ENCODE measurements at places on chromosomes 6 and 20.

DNA sequence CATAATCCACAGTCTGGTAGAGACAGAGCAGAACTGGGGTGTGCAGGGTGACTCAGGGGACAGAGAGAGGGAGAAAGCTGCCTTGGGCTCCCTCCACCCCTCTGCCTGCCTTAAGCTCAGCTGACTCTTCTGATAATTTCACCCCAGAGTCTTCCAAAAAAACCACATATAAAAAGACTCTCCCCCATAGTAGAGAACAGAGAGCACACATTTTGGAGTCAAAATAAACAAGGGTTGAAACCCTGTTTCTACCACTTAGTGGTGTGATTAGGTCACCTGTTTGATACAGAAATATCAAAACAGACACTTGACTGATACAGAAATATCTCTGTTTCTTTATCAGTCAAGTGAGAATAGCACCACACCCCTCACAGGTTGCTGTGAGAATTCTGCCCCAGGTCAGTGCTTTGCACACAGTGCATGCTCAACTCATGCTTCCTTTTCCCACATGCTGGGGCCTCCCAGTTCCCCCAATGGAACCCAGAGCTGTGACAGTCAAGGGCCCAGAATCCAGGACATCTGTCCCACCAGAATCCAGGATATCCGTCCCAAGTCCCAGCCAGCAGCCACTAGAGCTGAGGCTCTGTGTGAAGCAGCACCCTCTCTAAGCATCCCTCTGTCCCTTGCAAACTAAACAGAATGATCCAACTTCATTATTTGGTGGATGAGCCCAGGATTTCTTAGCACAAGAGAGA, 1.2 kb downstream of the TREML2 start:
- DNase-seq: no peak

- DNase-seq: no peak
Observed at GRCh38 chr6:111865049-111865585, 8.1 kb downstream of the FYN start.

- DNase-seq: no peak
Observed at GRCh38 chr20:58127701-58128111, 100.7 kb downstream of the ANKRD60 start.

DNA sequence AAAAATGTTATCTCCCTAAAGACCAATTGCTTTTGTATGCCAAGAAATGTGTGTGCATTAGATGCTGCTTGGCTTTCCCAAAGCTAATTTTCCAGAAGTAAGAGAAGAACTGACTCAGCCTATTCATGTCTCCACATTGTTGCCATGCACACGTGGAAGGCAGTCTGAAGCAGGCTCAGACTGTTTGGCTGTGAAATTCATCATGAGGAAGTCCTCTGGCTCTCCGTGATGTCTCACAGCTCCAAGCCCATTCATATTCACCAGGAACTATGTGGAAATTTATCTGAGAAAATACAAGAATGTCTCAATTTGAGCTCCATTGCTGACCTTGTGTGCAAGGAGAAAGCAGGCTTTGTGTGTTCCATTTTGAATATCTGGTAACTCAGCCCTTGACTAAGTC, 1022.2 kb upstream of the GJE1 start:
- no peak for DNase-seq

DNA sequence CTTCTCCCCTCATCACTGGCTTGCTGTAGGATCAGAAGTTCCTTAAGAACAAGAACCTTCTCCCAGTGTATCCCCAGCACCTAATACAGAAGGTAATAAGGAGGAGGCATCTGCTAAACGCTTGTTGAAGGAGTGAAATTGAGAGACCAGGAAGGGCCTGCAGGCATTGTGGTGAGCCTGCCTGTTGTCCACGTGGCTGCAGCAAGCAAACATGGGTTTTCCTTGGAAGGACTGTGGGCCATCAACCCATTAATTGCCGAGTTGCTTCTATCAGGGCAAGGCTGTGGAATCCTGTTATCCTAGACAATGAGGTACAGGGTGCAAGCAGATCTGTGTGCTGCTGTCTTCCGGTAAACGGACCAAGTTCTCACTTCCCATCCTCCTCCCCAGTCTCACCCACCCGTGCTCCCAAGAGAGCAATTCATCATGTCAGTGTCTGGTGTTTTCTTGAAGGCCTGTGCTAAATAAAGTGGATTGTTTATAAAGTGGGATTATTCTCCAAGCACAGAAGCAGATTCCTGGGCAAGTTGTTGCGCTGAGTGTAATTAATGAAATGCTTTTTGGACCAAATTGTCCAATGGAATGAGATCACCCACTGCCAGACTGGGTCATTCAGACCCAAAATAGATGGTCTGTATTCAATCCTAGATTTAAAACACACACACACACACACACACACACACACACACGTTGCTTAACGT, 164.6 kb upstream of the CDYL start:
- no peak for DNase-seq

DNA sequence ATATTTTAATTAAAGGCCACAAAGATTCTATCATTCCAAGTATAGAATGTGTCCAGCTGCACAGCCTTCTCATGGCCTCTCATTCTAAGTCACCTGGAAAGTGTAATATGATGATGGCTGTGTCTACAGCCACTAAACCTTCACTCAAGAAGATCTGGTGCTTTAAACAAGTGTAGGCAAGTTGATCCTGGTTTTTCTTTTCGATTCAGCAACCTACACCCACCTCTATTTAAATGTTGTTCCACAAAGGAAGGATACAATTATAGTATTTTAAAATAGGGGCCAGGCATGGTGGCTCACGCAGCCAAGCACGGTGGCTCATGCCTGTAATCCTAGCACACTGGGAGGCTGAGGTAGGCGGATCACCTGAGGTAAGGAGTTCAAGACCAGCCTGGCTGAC, 25.5 kb upstream of the DST start:
- DNase-seq: no peak

DNA sequence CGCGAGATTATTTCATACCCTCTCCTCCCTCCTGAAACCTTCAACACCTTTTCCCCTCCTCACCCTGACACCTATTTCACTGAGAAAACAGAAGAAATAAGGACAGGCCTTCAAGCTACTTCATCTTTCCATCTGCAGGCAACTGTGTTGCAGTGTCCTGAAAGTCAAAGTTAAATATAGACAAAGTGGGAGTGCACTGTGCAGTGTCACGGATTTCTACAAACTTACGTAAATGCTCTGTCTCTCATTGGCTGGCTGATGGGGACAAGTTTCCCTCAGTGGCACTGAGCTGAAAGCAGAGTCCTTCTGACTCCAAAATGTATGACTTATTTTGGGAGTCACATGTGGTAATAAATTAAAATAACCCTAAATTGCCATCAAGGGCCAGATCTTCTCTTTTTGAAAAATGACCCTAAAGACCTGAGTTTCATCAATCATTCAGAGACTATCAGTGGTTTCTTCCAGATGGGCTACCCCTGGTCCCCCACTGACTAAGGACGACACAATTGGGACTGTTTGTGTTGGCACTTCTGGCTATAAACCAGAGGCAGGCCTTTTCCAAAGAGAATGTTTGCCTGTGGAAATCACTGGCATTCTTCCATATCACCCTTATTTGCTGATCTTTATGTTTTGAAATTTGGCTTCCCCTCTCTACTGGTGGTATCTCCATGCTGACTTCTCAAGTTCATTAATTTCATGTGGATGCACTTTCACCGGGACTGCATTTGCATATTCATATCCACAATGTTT, 21.6 kb downstream of the ALDH8A1 start:
- DNase-seq: no peak

DNA sequence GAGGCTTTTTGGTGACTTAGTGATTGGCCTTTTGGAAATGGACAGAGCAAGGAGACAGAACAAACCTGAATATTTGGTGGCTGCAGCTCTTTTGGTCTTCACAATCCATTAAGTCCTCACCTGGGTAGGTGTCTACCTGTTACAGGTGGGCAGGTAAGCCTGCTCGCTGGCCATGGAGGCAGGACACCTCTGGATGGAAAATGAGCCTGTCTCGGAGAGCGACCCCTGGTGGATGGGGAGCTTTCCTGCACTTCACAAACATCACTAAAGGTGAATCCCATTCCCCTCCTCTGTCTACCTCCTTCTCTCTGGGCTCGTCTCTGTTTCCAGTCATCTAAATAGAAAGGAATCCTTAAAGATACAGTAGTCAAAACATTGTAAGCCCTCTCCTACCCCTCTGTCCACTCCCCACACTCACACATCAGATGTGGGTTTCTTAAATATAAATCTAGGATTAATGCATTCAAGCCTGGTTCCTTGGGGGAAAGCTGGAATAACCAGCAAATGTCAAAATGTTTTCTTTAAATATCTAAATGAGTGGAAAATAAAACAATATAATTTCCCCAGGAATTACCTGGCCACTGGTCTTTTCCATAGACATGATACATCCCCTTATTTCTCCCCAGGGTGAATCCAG, 304.9 kb downstream of the CDH26 start:
- DNase-seq: peak; percentile 16

GRCh38 chr6:78808356-78808891, 58.9 kb upstream of the IRAK1BP1 start:
- no peak for DNase-seq

DNA sequence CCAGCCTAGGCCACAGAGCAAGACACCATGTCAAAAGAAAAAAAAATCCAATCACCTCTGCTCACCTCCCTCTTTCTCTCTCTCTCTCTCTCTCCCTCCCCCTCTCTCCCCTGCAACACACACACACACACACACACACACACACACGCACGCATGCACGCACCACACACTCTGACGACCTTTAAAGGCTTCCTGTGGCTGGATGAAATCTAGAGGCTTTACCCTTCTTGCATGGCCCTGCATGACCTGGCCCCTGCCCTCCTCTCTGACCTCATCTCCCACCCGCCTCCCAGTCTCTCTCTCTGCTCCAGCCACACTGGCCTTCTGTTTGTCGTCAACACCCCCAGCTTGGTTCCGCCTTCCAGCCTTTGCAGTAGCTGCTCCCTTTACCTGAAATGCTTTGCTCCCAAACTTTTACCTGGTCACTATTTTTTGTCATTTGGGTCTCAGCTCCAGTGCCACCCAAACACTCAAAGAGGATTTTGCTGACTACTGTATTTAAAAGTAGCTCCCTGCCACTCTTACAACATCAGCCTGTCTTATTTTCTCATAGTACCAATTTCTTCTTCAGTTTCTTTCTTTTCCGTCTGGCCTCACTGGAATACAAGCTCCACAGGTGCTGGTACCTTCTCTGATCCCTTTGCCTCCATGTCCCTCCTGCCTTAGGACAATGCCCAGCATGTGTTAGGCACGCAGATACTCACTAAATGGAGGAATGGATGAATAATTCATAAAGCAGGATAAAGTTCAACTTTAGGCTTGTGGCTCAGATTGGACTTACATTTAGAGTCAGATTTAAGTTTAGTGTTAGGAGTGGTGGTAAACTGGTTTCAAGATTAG, 4.3 kb upstream of the LTA start:
- DNase-seq: no peak

- no peak for DNase-seq
Observed at GRCh38 chr6:78515271-78515670, 352.1 kb upstream of the IRAK1BP1 start.

DNA sequence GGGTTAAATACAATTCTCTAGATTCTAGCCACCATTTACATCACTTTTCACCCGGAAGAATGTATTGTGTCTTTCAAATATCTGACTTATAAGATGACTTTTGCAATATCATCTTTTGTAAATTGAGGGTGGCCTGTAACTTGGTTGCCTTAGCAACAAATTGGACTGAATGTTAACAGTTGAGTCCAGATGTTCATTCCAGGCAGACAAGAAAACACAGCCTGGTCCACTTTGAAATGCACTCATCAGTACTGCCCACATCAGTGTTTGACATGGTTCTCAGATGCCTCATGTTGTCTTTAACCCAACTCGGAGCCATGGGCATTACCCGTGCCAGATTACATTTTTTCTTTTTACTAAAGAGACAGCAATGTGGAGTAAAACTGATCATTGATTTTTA, 781.6 kb upstream of the CHD6 start:
- DNase-seq: no peak

DNA sequence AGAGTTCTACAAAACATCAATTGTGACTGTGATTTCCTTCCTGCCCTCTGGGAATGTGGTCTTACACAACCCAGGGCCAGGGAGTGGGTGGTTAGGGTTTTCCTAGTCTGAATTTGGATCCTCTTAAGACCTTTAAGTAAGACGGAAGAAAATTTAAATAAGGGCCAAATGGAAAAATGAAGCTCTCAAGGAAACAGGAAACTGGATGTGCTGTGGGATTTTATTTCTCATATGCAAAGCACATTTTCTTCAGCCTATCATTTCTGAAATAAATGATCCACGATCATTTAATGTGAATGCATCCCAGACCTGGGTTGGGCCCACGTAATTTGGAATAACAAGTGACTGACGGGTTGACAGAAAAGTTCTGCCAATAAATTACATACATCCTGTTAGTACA, 243.6 kb downstream of the CLIC5 start:
- DNase-seq: no peak

DNA sequence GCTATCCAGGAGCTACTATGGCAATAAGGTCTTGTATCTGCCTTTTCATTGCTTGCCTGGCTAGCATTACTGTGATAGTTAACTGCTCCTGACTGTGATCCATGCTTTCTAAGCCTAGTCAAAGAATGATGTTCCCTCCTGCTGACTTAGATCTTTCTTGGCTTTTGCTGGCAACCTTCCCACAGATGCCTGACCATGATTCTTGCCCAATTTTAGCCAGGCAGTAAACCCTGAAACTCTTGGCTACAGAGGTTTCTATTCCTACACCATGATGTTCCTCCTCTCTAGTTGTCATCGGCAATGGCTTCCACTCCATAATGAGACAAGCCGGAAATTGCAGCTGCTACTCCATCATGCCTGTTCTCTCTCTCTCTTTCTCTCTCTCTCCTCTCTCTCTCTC, 238.1 kb downstream of the HAO1 start:
- no peak for DNase-seq

- no peak for DNase-seq
Observed at GRCh38 chr6:7222197-7222596, 90.8 kb downstream of the SSR1 start.

DNA sequence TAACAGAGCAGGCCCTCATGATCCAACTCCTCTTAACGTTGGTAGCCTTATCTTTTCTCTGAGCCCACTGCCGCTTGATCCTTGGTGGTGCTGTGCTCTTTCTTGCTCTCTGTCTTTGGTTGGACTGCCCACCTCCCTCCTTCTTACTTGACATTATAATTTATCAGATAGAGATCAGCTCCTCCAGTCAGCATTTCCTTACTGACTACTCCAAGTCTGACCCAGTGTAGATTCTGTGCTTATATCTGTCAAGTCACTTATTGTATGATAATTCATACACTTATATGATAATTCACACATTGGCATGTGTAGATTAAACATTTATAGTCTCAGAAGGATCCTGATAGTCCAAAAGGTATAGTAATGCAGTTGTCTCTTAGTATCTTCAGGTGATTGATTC, 18.1 kb downstream of the PTPRA start:
- no peak for DNase-seq

- DNase-seq: no peak
Observed at GRCh38 chr6:163531122-163531521, 116.6 kb downstream of the QKI start.

DNA sequence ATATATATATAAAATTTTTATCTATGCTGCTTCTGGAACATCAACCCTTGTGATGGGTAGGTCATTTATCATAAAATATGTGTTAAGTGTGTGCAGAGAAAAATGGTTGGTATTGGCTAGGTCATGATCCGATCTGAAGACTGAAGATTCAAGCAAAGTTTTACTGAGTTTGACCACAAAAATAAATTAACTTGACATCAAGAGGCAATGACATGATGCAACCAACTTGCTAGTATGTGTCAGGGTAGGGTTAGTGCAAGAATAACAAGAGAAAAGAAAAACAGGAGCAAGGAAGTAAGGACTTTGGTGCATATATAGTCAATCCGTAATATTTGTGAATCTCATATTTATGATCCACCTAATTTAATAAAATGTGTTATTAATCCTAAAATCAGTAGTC, 1202.0 kb upstream of the ADGRB3 start:
- no peak for DNase-seq

GRCh38 chr6:14975471-14975817, 270.4 kb upstream of the JARID2 start:
- no peak for DNase-seq
